ENCODE measurements at places on chromosomes 5 and 9. TPM values are rescaled to one million over a fixed set of nuclear protein-coding genes. Genes with fewer than 3 reads are reported as not detected.

DNA sequence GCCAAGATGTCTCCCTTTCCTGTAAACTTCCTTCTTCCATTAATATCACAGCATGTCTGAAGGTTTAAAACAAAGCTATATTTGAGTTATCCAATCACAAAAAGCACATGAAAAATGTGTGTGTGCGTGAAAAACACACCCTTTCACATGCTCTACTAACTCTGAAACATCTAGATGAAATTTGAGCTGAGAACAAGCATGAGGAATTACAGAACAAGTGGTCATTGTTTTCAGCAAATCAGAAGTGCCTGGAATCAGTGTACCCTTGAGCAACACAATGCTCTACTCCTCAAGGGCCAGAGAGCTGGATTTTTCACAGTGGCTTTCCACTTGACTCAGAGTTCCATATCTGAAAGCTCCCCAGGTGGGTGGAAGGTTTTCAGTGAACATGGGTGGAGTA, 255.9 kb downstream of the PSAT1 start:
- no peak overlapping the region for H3K4me3 ChIP-seq
- no peak overlapping the region for H3K27ac ChIP-seq
- no peaks in the 10 kb centered on the region for H3K4me1 ChIP-seq
- no peaks in the 10 kb centered on the region for H3K27me3 ChIP-seq
- no peak for DNase-seq
- no peaks in the 10 kb centered on the region for H3K36me3 ChIP-seq

DNA sequence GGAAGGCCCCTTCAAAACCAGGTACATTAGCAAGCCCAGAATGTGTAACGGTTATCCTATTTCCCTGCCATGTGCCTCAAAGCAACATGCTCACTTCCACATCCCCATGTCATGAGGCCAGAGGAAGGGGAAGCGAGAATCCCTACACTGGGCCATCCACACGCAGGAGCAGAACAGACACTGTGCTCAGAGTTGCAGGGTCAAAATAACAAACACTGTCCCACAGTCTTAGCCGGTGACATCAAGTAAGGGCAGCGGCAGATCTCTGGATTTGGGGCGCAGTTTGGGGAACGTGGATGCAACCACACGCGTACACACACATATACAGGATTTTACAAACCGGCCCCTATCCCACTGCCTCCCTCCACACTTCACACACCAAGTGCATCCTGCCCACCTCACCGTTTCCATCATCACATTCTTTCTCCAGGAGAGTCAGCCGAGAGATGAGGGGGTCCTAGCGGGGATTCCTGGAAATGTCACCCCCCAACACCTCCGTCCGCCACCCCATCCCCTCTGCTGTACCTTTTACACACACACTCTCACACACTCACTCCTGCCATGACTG, 776 bp downstream of the APBA1 start:
- DNase-seq, result no peak
- no peaks in the 10 kb centered on the region for H3K4me1 ChIP-seq
- peaks cover 33% of the 10 kb centered on the region for H3K27me3 ChIP-seq
- H3K27ac ChIP-seq, result no peak overlapping the region
- H3K4me3 ChIP-seq, result peak overlapping the region; percentile 62

DNA sequence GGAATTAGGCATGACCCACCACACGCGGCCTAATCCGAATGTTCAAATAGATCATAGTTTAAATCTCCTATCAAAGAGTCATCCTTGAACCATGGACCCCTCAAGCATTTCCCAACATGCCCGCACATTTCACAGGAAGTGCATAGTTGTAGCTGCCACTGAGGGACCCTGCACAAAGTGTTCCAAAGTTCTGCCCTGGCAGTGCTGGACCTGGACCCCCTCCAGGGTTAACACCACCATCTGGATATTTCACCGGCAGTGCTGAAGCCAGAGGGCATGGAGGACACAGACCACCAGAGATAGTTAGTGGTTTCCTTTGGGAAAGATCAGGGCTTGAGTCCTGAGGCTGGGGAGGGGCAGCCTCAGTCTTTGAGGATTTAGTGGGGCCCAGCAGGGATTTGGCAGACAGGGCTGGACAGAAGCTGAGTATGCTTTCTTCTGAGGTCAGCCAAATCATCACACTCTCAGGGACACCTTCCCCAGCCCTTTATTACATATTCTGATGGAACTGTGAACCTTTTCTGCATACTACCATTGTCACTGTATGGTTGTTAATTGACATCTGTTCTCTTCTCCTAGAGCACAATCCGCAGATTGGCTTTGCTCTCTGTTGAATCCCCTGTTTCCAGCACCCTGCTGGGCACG, 143.6 kb upstream of the EFNA5 start:
- no peaks in the 10 kb centered on the region for H3K27me3 ChIP-seq
- H3K4me3 ChIP-seq, result no peak overlapping the region
- no peak overlapping the region for H3K27ac ChIP-seq
- no peak for DNase-seq
- H3K4me1 ChIP-seq, result peaks cover 9% of the 10 kb centered on the region

The ZDHHC21 gene
- 17.1 TPM for total RNA-seq

DNA sequence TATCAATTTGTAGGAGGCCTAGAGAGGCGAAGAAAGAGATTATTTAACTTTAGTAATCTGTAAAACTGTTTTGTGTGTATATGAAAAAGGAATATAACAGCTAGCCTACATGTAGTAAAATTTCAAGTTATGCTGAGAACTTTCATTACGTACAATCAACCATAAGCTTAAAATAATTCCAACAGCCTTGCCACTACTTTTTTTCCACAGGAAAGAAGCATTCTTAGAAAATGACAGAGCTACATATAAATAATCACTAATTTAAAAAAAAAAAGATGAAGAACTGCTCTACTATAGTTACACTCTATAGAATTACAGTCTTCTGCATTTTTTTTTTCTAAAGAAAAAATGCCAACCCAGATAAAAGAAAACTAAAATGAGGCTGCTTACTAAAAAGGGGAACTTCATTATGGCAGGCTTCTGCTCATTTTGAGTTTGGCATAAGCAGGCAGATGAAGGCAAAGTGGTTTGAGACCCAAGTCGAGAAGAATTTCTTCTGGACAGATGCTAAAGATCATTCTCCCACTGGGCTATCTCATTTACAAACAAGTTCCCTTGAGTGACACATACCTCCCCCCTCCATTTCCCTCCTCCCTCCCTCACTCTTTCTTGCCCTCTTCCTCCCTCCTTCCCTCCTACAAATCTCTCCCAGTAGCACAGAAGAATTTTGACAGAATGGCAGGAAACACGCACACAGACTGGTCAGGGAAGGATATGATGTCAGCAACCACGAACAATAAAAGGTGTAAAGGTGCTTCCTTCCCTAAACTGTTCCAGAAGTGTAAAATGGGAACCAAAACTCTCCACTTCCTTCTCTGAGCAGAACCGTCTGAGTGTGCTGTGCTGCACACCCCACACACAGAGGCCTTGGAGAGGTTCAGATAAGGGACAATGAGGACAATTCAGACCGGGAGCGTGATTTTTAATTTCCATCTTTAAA, 56.1 kb downstream of the MEF2C start:
- no peak overlapping the region for H3K4me3 ChIP-seq
- H3K36me3 ChIP-seq, result no peaks in the 10 kb centered on the region
- H3K4me1 ChIP-seq, result peaks cover 3% of the 10 kb centered on the region
- no peak overlapping the region for H3K27ac ChIP-seq

- H3K27ac ChIP-seq, result no peak overlapping the region
- no peaks in the 10 kb centered on the region for H3K4me1 ChIP-seq
- H3K27me3 ChIP-seq, result no peaks in the 10 kb centered on the region
- H3K36me3 ChIP-seq, result no peaks in the 10 kb centered on the region
- no peak overlapping the region for H3K4me3 ChIP-seq
Observed at GRCh38 chr9:26949637-26950069, 2.6 kb upstream of the PLAA start.

The ACSL6 gene
- total RNA-seq, result 0.73 TPM

The PIP5KL1 gene
- 7.8 TPM for total RNA-seq

The CKS2 gene
- total RNA-seq, result 221 TPM

DNA sequence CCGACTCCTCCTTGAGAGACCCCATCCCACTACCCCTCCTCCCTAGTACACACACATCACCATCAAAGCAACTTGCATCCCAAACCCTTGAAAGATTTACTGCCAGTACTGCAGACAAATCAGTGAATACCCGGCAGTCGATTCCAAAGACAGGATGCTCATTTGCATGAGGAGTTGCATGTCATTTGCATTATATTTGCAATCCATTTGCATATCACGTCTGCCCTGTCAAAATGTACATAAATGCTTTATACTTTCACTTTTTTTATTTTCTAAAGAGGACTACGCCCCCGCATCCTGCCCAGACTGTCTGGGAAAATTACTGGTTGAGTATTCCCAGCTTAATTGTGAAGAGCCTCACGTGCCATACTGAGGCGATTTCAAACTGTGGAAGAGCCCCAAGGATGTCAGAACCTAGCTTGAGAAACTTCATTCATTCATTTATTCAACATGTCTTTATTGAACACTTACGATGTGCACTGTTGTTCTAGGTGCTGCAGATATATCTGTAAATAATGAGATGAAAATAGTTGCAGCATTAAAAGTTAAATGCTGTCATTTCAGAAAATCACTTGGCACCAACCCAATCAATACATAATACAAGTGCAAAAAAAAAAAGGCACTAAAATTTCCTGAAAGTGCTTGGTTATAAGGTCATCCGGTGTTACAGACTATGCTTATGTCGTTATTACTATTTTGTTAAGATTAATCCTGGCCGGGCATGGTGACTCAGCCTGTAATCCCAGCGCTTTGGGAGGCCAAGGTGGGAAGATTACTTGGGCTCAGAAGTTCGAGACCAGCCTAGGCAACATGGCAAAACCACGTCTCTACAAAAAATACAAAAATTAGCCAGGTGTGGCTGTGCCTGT, 17.2 kb upstream of the SIL1 start:
- no peak for DNase-seq
- no peak overlapping the region for H3K4me3 ChIP-seq
- H3K36me3 ChIP-seq, result no peaks in the 10 kb centered on the region
- H3K27ac ChIP-seq, result peak overlapping the region; percentile 44
- H3K4me1 ChIP-seq, result no peaks in the 10 kb centered on the region
- no peaks in the 10 kb centered on the region for H3K27me3 ChIP-seq

The ARHGEF39 gene
- 36.4 TPM for total RNA-seq

The ANKHD1 gene
- 95.9 TPM for total RNA-seq

GRCh38 chr9:86368871-86369521, 14.8 kb upstream of the TUT7 start:
- DNase-seq, result no peak
- H3K4me1 ChIP-seq, result peaks cover 3% of the 10 kb centered on the region
- H3K4me3 ChIP-seq, result peak overlapping the region; percentile 57
- no peak overlapping the region for H3K27ac ChIP-seq
- H3K27me3 ChIP-seq, result no peaks in the 10 kb centered on the region
- no peaks in the 10 kb centered on the region for H3K36me3 ChIP-seq

GRCh38 chr9:13899924-13900323, 414.0 kb downstream of the NFIB start:
- H3K4me3 ChIP-seq, result no peak overlapping the region
- H3K36me3 ChIP-seq, result no peaks in the 10 kb centered on the region
- H3K27ac ChIP-seq, result no peak overlapping the region

DNA sequence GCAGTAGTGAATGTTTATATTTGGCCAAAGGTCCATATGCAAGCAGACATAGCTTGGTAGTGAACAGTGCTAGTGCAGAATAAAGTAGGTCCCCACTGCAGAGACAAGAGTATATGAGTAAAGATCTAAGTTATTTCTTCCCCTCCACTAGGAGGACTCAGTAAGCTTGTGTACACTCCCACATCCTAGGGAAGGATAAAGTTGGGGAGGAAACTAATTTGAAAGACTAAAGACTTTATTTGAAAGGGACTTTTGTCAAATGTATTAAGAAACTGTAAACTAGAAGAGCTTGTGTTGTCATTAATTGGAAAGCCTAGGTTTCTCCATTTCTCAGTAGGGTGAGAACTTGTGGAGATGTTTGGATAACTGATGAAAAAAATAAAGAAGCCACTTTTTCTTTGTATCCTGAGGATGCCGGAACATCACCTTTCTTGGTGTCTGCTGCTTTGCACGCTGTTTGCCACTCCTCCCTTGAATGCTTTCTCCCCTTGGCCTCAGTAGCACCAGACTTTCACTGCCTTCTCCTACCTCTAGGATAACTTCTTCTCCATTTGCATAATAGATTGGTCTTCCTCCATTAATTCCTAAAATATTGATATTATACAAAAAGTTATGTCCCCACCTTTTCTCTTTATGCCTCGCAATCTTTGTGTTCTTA, 329.0 kb downstream of the PARP8 start:
- peaks cover 3% of the 10 kb centered on the region for H3K4me1 ChIP-seq
- H3K36me3 ChIP-seq, result no peaks in the 10 kb centered on the region
- H3K27me3 ChIP-seq, result peaks cover 24% of the 10 kb centered on the region
- H3K4me3 ChIP-seq, result no peak overlapping the region

The FRMPD1 gene
- total RNA-seq, result 0.52 TPM

GRCh38 chr9:96294159-96294545, 7.8 kb downstream of the HSD17B3 start:
- H3K27me3 ChIP-seq, result no peaks in the 10 kb centered on the region
- H3K36me3 ChIP-seq, result no peaks in the 10 kb centered on the region
- no peak for DNase-seq
- no peak overlapping the region for H3K4me3 ChIP-seq
- no peak overlapping the region for H3K27ac ChIP-seq
- H3K4me1 ChIP-seq, result no peaks in the 10 kb centered on the region

The BHMT gene
- 0.81 TPM for total RNA-seq

The C8G gene
- 1.6 TPM for total RNA-seq

The PDCD1LG2 gene
- not detected for total RNA-seq

The TAF11L5 gene
- total RNA-seq, result not detected

The ZNF366 gene
- total RNA-seq, result not detected

GRCh38 chr9:77807281-77807683, 159.2 kb upstream of the GNA14 start:
- H3K36me3 ChIP-seq, result peaks cover 11% of the 10 kb centered on the region
- no peak overlapping the region for H3K4me3 ChIP-seq
- DNase-seq, result no peak
- no peak overlapping the region for H3K27ac ChIP-seq
- H3K27me3 ChIP-seq, result no peaks in the 10 kb centered on the region
- H3K4me1 ChIP-seq, result no peaks in the 10 kb centered on the region

GRCh38 chr5:88875341-88876234, 7.4 kb downstream of the MEF2C start:
- no peaks in the 10 kb centered on the region for H3K27me3 ChIP-seq
- no peak for DNase-seq
- H3K36me3 ChIP-seq, result no peaks in the 10 kb centered on the region
- no peak overlapping the region for H3K4me3 ChIP-seq

The ITK gene
- total RNA-seq, result 0.36 TPM

DNA sequence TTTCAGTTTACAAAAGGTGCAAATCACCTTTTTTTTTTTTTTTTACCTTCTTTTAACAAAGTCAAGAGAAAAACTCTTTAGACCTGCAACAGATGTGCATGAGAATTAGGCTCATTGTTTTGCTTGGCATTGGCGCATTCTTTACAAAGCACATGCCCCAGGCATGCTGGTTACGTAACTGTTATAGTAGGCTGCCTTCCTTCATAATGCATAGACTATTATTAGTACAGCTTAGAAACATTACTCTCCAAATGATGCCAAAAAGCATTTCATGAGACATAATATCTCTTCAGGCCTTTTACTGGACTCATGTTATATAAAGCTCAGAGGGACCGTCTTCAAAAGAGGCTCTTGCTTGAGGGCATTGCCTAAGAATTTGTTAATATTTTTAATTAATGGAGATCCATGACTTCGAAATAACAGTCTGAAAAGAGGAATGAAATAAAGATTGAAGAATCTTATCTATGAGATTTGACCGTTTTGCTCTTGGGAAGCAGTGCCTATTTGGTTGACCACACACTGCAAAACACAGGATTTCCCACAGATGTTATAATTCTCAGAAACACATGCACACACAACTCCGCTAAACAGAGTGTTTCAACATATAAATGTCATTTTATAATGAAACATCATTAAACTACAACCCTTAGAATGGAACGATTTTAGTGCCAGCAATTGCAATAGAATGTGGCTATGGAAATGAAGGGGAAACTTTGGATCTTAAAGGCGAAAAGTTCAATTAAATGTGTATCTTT, 478.7 kb downstream of the PRR16 start:
- no peak for DNase-seq
- H3K27ac ChIP-seq, result no peak overlapping the region
- H3K36me3 ChIP-seq, result no peaks in the 10 kb centered on the region
- H3K27me3 ChIP-seq, result no peaks in the 10 kb centered on the region
